Aorta (tissue), 5 donors: ENCODE measurements at places on chromosomes 3 and 15.
A peak's percentile ranks its signal among the peaks of the same experiment; 100 is the strongest.

- no peaks in the 10 kb centered on the region for H3K4me1 ChIP-seq
- no peaks in the 10 kb centered on the region for H3K36me3 ChIP-seq
- DNase-seq, result no peak
- no peak overlapping the region for H3K4me3 ChIP-seq
- no peak overlapping the region for H3K27ac ChIP-seq
- H3K27me3 ChIP-seq, result no peaks in the 10 kb centered on the region
Observed at GRCh38 chr15:48355377-48355776, 24.1 kb downstream of the DUT start.

- no peak overlapping the region for H3K27ac ChIP-seq
- no peak for DNase-seq
- peaks cover 2% of the 10 kb centered on the region for H3K27me3 ChIP-seq
Observed at GRCh38 chr15:100880139-100880896, 687 bp downstream of the ALDH1A3 start.

GRCh38 chr3:181637056-181637455, 74.7 kb upstream of the SOX2 start:
- DNase-seq, result no peak
- no peak overlapping the region for H3K27ac ChIP-seq
- H3K36me3 ChIP-seq, result no peaks in the 10 kb centered on the region

- H3K4me1 ChIP-seq, result peaks cover 8% of the 10 kb centered on the region
- H3K27ac ChIP-seq, result peak overlapping the region; percentile 87
- H3K27me3 ChIP-seq, result no peaks in the 10 kb centered on the region
- no peaks in the 10 kb centered on the region for H3K36me3 ChIP-seq
Observed at GRCh38 chr3:107679921-107680320, 157.2 kb downstream of the BBX start.

- no peak for DNase-seq
- no peaks in the 10 kb centered on the region for H3K36me3 ChIP-seq
- H3K27ac ChIP-seq, result no peak overlapping the region
- H3K4me3 ChIP-seq, result no peak overlapping the region
- H3K4me1 ChIP-seq, result no peaks in the 10 kb centered on the region
Observed at GRCh38 chr3:169686874-169687273, 23.4 kb upstream of the MECOM start.

DNA sequence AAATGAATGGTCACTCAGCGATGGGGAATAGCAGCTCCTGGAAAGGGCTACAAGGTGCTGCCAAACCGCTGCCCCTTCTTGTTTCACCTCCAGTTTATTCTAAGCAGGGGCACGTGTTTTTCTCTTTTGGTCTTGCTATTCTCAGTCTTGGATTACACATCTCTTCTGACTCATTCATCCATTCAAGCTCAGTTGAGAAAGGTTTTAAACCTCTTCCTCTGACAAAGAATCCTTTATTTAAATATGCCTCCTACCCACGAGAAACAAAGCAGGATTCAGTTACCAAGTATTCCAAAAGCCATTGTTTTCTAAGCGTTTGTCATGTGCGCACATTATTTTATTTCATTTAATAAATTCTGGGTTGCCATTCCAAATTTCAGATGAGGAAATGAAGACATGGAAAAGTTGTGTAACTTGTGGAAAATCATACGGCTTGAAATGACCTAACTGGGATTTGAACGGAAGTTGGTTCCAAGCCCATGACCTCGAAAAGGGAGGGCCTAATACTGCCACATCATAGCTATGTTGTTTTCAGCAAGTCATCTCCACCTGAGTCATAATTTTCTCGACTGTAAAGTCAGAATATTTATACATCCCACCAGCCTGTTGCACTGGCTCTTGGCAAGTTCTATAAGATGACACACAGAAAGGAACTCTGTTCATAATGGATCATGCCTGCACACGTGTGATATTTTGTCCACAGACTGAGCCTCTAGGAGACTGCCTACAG, 292.0 kb upstream of the SLCO3A1 start:
- H3K36me3 ChIP-seq, result no peaks in the 10 kb centered on the region
- H3K27me3 ChIP-seq, result no peaks in the 10 kb centered on the region
- H3K27ac ChIP-seq, result no peak overlapping the region
- H3K4me1 ChIP-seq, result no peaks in the 10 kb centered on the region

DNA sequence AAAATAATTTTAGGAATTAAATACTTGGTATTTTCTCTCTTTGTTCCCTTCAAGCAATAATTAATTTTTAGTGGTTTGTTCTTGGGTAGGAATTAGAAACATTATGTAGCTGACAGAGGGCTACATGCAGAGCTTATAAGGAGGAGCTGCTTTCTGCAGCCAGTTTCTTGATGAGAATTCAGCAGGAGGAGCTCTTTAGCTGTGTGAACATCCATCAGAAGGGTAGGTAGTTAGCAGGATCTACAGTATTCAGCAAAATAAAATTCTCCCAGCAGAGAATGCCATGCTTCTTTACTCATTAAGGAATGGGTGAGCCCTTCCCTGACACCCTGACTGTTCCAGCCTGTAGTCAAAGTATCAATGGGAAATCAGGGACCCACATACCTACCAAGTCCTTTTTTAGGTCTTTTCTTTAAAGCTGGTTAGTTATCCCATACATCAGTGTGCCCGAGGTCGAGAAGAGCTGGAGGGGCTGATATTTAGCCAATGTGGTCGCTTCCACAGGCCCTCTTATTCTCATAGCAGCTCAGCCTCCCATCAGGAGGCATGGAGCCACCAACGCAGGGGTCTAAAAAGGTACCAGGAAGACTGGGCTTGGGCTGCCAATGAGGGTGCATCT, 54.0 kb downstream of the KCNAB1 start:
- H3K4me1 ChIP-seq, result no peaks in the 10 kb centered on the region
- DNase-seq, result no peak
- no peak overlapping the region for H3K27ac ChIP-seq
- H3K36me3 ChIP-seq, result no peaks in the 10 kb centered on the region
- no peaks in the 10 kb centered on the region for H3K27me3 ChIP-seq

DNA sequence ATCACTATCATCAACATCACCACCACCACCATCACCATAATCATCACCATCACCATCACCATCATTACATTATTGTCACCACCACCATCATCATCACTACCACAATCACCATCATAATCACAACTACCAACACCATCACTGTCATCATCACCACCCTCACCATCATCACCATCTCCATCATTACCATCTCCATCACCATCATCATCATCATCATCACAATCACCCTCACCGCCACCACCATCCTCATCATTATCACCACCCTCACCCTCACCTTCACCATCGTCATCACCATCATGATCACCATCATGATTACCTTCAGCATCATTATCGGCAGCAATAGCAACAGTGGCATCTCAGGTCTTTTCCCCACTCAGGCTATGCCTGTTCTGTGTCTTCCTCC, 42.9 kb upstream of the ACTC1 start:
- no peak overlapping the region for H3K27ac ChIP-seq
- H3K36me3 ChIP-seq, result no peaks in the 10 kb centered on the region
- no peak for DNase-seq
- H3K27me3 ChIP-seq, result no peaks in the 10 kb centered on the region
- peaks cover 4% of the 10 kb centered on the region for H3K4me1 ChIP-seq

DNA sequence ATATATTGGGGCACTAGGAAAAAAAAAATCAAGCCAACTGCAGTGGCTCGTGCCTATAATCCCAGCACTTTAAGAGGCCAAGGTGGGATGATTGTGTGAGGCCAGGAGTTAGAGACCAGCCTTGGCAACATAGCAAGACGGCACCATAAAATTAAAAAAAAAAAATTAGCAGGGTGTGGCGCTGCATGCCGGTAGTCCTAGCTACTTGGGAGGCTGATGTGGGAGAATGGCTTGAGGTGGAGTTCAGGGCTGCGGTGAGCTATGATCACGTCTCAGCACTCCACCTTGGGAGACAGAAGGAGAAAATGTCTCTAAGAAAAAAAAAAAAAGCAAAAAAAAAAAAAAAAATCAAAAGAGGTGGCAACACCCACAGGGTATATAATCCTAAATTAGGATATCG, 49.6 kb downstream of the INO80 start:
- H3K27ac ChIP-seq, result no peak overlapping the region
- H3K4me3 ChIP-seq, result no peak overlapping the region
- H3K36me3 ChIP-seq, result peaks cover 9% of the 10 kb centered on the region

- no peak overlapping the region for H3K4me3 ChIP-seq
- no peaks in the 10 kb centered on the region for H3K27me3 ChIP-seq
- DNase-seq, result peak; percentile 98
- peaks cover 12% of the 10 kb centered on the region for H3K4me1 ChIP-seq
Observed at GRCh38 chr3:10189557-10190354, 25.0 kb downstream of the IRAK2 start.

GRCh38 chr3:114454551-114455251, 160.9 kb downstream of the TIGIT start:
- H3K27ac ChIP-seq, result no peak overlapping the region
- DNase-seq, result no peak
- H3K4me3 ChIP-seq, result peak overlapping the region; percentile 99
- peaks cover 4% of the 10 kb centered on the region for H3K4me1 ChIP-seq

GRCh38 chr3:142447301-142447851, 461 bp downstream of the XRN1 start:
- DNase-seq, result peak; percentile 55
- H3K36me3 ChIP-seq, result peaks cover 3% of the 10 kb centered on the region
- peak overlapping the region; percentile 98 for H3K4me3 ChIP-seq

DNA sequence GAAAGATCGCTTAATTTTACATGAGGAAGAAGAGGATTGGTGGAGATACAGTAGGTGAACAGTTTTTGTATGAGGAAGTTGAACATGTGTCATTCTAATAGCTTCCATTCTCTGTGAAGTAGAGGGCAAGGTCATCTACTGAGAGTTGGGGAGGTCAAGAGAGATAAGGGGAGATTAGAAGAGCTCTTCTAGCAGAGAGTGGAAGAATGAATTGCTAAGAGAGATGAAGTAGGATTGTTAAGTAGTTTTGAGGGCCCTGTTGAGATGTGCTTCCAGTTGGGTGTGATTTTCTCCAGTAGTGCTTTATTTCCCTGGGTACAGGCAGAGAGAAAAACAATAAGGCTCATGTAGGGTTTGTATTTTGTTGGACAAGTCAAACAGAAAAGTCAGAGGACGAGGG, 5.2 kb downstream of the OPA1 start:
- H3K27ac ChIP-seq, result no peak overlapping the region
- no peak for DNase-seq
- H3K27me3 ChIP-seq, result no peaks in the 10 kb centered on the region

DNA sequence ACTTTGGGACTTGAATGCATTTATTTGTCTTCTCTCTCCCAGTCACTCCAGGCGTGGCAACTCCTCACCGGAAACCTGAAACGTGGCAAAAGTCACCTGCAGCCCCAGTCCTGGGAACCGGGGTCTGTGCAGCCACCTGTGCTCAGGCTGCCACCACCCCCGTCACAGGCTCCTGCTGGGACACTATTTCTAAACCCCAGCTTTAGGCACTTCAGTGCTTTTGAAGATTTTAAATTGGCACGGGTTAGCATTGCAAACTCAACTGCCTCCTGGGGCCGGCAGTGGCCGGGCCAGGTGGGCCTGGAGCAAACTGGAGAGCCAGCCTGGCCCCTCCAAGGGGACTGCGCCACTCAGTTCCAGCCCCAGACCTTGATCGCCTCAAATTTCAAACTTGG, 146.7 kb upstream of the IQSEC1 start:
- H3K27me3 ChIP-seq, result no peaks in the 10 kb centered on the region
- no peak overlapping the region for H3K4me3 ChIP-seq

DNA sequence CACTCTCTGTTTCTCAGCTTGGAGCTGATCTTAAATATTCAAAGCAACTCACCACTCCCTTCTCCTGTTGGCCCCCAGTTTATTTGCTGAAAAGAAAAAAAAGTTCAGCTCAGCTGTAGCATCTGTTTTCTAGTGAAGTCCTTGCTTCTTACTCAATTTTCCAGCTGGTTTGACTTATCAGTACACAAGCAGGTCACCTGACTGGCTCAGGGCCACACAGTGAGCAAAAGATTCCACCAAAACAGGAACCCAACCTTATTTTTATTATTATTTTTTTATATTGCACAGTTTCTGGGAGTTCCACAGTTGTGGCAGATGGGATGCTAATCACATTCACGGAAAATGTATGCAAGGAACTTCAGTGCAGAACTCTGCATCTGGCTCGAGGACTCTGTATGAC, 390.7 kb upstream of the RGMA start:
- DNase-seq, result no peak
- H3K27me3 ChIP-seq, result no peaks in the 10 kb centered on the region
- H3K4me3 ChIP-seq, result no peak overlapping the region
- H3K27ac ChIP-seq, result no peak overlapping the region
